HTR-8/SVneo (cell line): ENCODE measurements at places on chromosomes 3 and 15.

- DNase-seq: no peak
These were observed 466.5 kb downstream of the ROBO2 start for GRCh38 chr3:77506384-77506783.

GRCh38 chr15:54312528-54312927 lies 334.3 kb downstream of the UNC13C start:
- no peak for DNase-seq

DNA sequence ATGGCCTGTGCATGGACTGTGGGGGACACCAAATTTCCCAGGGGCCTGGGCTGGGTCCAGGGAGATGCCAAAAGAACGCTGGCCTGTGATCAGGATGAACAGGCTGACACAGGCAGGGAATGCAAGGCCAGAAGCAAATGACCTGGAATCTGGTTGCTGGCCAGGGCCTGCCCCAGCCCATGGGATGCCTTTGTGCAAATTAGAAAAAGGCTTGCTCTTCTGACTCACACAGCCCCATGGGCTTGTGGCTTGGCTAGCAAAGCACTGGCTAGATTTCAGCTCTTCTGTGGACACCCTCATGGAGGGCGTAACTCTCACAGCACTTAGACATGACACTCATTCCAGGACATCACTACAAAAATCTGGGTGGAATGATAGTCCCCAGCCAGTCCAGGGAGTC lies 356.0 kb downstream of the SHQ1 start:
- peak; percentile 51 for DNase-seq

GRCh38 chr3:172110127-172110779 lies 70.9 kb downstream of the FNDC3B start:
- no peak for DNase-seq

GRCh38 chr3:30400926-30401325 lies 205.5 kb upstream of the TGFBR2 start:
- no peak for DNase-seq

- no peak for DNase-seq
These were observed 255.0 kb upstream of the ROPN1 start for GRCh38 chr3:124246949-124247348.

- DNase-seq: no peak
These were observed 112.0 kb upstream of the SLC7A14 start for GRCh38 chr3:170697908-170698307.

DNA sequence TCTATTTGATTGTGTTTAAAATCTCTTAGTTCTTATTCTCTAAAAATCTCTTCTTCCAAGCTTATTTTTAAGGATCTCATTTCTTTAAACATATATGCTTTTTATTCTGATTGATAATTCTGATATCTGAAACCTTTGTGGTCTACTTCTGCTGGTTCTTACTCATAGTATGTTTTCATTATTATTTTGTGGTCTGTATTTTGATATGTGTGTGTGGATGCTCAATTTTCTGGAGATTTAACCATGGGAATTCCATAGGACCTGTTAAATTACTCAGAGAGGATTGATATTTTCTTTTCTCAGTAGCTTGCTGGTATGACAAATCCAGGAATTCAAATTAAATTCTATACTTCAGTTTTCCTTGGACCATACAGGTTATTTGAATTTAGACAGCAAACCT lies 14.7 kb upstream of the HHLA2 start:
- no peak for DNase-seq

DNA sequence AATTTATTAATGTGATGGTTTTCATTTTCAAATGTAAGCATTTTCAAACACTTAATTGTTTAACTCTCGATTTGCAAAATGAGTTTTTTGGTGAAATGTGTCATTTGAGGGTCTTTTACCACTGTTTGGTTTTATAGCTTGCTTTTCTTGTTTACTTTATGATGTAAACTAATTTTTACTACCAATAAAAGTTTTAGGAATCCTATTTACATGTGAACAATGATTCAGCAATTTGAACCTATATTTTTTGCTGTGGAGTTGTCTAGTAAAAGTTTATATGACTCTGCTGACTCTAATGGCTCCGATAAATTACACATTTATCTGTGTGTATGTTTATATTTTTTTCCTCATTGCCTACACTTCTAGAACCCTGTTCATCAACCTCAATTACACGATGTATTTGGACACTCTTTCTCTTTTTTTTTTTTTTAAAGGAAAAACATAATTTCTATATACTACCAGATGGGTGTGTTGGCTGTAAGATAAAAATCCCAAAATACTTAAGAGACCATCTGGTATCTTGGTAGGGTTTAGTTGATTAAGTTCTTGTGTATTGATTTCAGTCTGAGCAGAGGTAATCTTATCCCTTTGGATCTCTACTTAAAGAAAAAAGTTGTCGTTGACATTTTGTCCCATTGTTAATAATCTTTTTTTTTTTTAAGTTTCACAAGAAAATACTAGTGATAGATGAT lies 89.5 kb downstream of the PTPRG start:
- no peak for DNase-seq

- DNase-seq: no peak
These were observed 29.4 kb downstream of the ULK4 start for GRCh38 chr3:41932464-41932863.

GRCh38 chr15:97087006-97087741 lies 756.7 kb downstream of the NR2F2 start:
- peak; percentile 2 for DNase-seq

- DNase-seq: peak; percentile 77
These were observed 392.7 kb upstream of the TBL1XR1 start for GRCh38 chr3:177589911-177590381.
